ENCODE measurements at places on chromosomes 12 and 14.

- no peak for DNase-seq
These were observed 205.4 kb downstream of the DAD1 start for GRCh38 chr14:22383515-22384166.

- no peak for DNase-seq
These were observed 218.2 kb upstream of the ARHGAP5 start for GRCh38 chr14:31858868-31859267.

- no peak for DNase-seq
These were observed 18.7 kb downstream of the PLEKHG3 start for GRCh38 chr14:64722842-64723447.

- DNase-seq: no peak
These were observed 115.6 kb downstream of the PLEKHA5 start for GRCh38 chr12:19245106-19245505.

DNA sequence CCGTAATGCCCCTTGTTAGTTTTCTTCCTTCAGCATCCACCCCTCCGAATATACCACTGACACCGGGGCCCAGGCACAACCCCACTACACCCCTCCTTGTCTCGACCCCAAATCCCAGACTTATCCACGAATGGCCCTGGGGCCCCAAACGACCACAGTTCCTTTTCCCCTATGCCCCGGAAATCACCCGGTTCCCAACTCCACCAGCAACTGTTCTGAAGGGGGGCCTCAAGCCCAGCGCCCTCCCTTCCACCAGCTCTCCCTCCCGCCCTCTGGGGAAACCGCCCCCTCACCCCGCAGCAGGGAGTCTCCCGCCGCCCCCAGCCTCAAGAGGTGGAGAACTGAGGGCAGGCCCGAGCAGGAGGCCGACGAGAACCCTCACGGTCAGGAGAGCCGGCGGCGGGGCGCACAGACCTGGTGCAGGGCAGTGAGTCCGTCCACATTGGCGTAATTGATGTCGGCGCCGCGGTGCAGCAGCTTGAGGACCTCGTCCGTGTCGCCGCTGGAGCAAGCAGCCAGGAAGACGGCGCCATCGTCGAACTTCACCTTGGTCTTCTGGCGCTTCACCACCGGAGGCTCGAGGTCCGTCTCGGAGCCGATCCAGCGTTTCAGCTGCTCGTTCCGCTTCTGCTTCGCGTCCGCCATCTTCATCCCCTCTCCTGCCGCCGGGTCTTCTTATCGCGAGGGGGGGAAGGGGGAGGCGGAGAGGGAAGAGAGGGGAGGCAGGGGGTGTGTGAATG, 446 bp downstream of the PPP1R12A start:
- no peak for DNase-seq

- DNase-seq: no peak
These were observed 5.2 kb upstream of the AP1G2 start for GRCh38 chr14:23572836-23573235.

GRCh38 chr14:93971635-93972027, 4.7 kb downstream of the ASB2 start:
- no peak for DNase-seq

- DNase-seq: no peak
These were observed 83.2 kb downstream of the LMNTD1 start for GRCh38 chr12:25469861-25470260.

DNA sequence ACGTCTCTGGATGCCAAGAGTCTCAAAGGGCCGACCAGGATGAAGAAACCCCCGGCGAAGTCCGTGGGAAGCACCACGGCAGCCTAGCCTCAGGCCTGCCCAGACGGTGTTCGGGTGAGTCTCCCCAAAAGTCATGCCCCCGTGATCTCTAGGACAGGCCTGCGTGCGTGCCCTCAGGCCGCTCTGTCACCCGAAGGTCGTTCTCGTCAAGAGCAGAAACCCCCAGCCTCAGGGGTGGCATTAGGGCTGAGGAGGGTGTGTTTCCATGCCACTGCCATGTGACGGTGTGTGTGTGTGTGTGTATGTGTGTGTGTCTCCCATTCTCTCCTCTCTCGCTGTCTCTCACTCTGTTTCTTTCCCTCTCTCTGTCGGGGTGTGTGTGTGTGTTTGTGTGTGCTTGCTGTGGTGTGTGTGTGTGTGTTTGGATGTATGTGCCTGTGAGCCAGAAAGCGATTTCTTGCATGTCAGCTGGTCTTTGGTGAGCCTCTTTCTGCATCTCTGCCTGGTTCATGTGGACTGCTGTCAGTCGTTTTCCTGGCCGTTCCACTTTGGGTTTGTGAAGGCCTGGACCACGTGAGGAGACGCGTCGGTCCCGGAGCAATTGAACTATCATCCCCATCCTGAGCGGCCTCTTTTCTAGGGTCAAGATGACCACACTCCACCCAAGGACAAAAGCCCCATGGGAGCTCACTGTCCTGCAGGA, 772.5 kb upstream of the ALG10B start:
- no peak for DNase-seq

DNA sequence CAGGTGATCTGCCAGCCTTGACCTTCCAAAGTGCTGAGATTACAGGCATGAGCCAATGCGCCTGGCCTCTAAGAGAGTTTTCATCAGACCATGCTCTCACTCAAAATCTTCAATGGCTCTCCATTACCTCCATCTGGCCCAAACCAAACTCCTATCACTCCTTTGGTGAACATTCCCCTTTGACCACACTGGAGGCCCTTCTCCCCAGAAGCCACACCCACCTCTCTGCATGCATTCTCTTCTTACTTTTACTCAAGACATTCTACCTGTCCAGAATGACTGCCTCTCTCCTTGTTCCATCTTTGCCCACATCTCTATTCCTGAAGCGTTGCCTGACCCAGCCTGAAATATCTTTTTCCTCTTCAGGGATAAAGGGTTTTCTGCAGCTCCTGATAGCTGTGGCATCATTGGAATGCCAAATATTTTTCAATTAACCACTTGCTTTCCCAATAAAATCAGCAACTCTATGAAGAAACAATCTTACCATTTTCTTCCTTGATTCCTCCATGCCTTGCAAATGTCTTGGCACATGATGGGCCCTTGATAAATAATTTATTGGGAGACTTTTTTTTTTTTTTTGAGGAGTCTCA, 15.5 kb downstream of the PLEK2 start:
- no peak for DNase-seq

DNA sequence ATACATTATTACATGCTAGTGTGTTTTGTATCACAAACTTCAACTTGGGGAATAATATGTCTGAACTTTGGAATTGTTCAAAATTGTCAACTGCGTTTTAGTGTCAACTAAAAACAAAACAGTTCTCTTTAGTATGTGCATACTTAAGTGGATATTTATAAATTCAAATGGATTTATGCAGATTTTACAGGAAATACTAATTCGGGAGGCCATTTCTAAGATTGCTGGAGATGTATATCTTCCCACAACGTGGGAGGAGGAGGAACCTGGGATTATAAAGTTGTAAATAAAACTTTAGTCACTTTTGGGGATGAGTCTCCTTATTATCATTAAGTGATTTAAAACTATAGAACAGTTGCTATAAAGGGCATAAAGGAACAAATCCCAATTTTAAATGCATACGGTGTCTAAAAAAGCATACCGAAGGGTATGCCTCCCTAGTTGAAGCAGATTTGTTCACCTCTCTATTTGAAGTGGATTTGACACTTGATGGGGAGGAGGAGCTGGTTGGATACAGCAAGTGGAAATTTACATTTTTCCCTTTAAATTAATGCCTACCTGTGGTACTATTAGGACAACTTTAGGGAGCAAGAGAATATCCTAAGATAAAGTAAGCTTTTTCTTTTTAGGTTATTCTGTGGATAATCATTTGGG, 2.7 kb downstream of the PDE3A start:
- DNase-seq: no peak

- DNase-seq: no peak
These were observed 11.1 kb downstream of the KRT85 start for GRCh38 chr12:52356031-52356761.

- peak; percentile 57 for DNase-seq
These were observed 59.9 kb downstream of the TTLL5 start for GRCh38 chr14:75720842-75721498.

DNA sequence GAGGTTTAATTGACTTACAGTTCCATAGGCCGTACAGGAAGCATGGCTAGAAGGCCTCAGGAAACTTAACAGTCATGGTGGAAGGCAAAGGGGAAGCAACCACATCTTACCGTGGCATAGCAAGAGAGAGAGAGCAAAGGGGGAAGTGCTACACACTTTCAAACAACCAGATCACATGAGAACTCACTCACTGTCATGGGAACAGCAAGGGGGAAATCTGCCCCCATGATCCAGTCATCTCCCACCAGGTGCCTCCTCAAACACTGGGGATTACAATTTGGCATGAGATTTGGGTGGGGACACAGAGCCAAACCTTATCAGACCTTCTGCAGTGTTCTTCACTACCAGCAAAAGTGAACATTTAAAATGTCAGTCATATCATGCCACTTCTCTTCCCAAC, 58.9 kb downstream of the USP15 start:
- DNase-seq: no peak

DNA sequence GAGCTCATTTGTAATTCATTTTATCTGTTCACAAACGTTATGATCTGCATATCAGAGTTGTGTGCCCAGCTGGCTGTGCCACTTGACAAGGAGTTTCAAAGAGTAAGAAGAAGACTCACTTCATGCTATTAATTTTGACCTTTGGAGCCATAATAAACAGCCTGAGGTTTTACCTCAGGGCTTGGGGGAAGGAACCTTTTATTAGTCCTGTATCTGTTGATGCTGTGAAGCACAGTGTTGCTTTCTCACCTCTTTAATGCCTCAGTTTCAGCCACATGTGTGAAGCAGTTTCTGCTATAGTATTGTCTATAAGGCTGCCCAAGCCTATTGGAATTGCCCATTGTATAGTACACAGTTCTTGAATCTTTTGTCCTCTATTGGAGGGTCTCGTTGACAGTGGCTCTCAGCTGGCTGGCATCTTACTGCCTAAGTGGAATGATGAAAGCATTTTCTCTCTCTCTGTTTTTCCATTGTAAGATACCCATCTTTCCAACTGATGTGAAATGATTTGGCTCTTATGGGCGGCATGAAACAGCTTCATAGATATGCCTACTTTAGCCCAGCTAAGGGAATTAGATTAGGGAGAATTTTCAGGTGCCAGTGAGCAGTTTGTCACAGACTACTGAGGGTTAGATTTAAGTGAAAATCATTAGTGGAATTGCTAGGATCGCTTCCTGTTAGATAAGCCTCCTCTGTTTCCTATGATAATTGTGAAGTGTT, 34.7 kb downstream of the GPATCH2L start:
- DNase-seq: no peak

- DNase-seq: no peak
These were observed 168.2 kb downstream of the KCNC2 start for GRCh38 chr12:75041472-75041871.

- DNase-seq: no peak
These were observed 43.8 kb upstream of the ARID2 start for GRCh38 chr12:45685680-45686079.

DNA sequence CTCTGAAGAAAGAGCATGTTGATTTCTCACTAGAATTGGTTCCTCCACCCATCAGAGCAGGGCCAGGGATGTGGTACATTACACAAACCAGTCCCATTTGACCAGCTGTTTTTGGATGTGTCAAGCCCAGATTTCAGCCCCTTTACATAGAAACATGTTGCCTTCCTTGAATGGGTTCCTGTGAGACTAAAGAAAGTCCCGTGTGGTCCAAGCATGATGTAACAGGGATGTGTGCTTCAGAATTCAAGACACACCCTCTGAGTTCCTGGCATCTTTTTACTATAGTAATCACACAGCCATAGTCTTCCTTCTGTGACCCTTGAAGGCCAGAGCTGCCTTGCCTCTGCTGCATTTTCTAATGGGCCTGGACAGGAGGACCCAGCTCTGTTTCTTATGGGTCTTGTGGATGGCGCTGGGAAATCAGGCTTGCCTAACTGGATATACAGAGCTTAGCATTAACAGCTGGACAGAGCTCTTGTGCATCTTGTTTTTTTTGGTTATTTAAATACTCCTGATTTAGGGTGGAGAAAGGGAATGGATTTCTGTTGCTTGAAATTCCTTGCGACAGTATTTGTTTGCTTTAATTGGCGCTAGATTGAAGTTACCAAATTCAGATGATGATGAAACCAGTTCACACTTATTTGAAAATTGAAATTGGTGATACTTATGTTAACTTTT, 341.0 kb downstream of the ZFP36L1 start:
- DNase-seq: no peak

DNA sequence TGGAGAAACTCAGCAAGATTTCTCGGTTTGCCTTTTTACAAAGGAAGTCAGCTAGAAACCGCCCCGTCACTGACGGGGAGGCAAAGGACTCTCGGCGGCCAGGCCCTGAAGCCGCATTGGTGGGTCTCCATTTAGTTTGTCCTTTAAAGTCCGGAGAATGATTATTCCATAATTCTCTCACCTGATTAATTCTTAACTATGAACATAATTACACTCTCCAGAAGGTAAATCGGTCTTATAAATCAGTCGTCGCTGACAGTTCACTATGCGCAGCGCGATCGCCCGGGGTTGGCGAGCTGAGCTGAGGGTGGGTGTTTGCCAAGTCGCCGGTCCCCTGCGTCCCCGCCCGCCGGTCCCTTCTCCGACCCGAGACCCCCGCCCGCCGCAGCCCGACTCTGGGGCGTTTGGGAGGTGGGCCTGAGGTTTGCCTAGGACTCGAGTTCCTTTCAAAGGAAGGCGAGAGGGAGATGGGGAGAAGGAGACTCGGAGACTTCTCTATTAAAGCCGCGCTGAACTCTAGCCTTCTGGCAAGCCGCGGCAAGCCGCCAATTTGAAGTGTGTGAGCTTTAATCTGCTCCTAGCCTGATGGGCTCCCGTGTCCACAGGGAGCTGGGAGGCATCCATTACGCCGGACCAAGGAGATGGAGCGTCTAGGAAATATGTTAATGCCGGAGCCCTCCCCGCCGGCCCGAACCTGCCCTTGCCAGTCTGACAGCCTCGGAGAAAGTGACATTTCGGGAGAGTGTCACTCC, 392.9 kb downstream of the NOVA1 start:
- no peak for DNase-seq

- DNase-seq: no peak
These were observed 22.2 kb upstream of the TESC start for GRCh38 chr12:117121441-117121840.

DNA sequence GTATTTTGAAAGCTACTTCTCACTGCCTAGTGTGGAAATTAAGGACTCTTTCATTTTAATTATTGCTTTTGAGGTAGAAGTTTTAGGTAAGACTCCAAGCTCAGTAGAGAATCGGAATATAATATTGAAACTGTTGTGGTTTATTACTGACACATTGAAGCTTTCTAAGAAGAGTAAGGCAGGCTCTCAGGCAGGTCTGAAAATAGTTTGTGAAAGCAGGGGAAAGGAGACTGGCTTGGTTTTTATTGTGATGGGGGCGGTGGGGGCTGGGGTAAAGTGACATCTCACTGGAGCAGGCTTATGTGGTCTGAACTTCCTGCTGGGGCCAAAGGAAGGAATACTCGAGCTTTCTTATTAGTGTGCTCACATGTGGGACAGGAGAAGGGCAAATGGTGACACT, 79.5 kb downstream of the OTOGL start:
- no peak for DNase-seq

- no peak for DNase-seq
These were observed 85.6 kb downstream of the NAV3 start for GRCh38 chr12:77916276-77916675.

- DNase-seq: no peak
These were observed 103.1 kb downstream of the METTL25 start for GRCh38 chr12:82461393-82461792.

GRCh38 chr12:114192549-114192948, 213.4 kb downstream of the TBX5 start:
- DNase-seq: no peak

- no peak for DNase-seq
These were observed 90.1 kb downstream of the ADCK1 start for GRCh38 chr14:77889971-77890442.
